Activated CD4-positive, alpha-beta T cell treated with anti-CD3 and anti-CD28 coated beads, Interleukin-2, amount 50 U/mL, for 4 hours (primary cell): ENCODE measurements at places on chromosomes 16 and 17.

DNA sequence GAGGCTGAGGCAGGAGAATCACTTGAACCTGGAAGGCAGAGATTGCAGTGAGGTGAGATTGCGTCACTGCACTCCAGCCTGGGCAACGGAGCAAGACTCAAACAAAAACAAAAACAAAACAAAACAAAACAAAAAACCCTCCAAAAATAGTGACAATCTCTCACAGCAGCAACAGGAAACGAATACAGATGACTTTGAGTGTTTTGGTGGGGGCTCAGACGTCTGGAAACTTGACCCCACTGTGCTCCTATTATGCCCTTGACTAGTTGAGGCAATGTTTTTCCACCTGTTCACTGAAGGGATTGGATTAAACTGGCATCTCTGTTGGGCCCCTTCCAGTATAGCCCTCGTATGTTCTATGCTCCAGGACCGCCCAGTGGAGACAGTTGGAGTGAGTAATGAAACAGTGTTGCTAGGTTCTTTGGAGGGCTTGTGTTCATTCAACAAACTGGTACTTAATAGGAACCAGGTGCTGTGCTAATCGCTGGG lies 167.0 kb downstream of the UTP18 start:
- no peak for DNase-seq

GRCh38 chr16:10465821-10466220 lies 80.0 kb downstream of the ATF7IP2 start:
- no peak for DNase-seq

DNA sequence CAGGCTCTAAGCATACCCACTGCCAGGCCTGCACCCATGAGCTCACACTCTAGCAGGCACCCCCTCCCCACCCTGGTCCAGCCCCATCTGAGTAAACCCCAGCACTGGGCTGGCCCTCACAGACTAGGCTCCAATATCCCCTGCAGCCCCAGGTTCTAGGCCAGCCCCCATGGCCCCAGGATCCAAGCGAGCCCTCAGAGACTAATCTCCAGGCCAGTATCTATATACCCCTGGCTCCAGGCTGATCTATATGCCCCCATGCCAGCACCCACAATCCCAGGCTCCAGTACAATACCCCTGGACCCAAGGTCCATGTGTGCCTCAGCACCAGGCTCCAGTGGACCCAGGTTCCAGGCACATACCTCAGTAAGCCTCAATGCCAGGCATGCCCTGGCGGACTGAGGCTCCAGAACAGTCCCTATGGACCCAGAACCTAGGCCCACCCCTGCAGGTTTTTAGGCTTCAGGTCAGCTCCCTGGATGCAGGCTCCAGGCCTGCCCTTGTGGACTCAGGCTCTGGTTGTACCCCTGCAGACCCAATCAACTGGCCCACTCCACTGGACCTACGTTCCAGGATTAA lies 38.5 kb downstream of the POLR3E start:
- no peak for DNase-seq

DNA sequence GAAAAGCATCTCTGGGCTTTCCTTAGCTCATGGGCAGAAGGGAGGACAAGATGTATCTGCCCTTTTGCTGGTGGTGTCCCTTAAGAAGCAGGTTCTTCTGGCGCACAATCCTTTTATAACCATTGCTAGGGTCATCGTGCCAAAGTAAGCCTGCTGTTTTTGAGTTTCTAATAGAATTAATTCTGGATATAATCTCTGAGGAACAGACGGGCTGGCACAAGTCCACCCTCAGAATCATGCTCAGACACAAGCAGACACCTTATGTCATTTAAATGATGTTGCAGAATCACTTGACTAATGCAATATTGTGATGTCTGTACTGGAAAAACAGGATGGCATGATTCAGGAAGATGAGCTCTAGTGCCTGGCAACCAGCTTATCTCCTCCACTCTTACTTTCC lies 18.8 kb upstream of the MMD start:
- no peak for DNase-seq

DNA sequence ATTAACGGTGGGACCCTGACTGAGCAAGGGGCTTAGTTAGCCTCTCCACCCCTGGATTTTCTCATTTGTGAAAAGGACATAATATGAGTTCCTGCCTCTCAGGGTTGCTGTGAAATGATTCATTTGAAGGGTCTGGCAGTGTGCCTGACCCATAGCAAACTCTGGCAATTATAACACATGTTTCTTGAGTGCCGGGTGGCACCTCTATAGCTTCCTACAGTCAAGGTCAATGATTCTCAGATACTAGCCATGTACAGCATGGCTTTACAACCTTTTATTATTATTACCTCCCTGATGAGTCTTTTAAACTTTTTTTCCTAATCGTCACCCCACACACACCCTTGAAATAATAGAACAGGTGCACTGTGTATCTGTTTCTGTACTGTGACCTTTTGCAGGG lies 42.1 kb downstream of the TMEM114 start:
- DNase-seq: no peak

- DNase-seq: no peak
Measured at GRCh38 chr17:79220713-79221291, 146.2 kb downstream of the ENGASE start.

- DNase-seq: no peak
Measured at GRCh38 chr17:74987909-74988711, 678 bp downstream of the CDR2L start.

GRCh38 chr17:40862985-40863733 lies 3.9 kb downstream of the KRT12 start:
- DNase-seq: no peak

GRCh38 chr16:88484505-88485365 lies 31.7 kb downstream of the ZFPM1 start:
- no peak for DNase-seq

- no peak for DNase-seq
Measured at GRCh38 chr17:81135505-81136278, 29.6 kb upstream of the PVALEF start.

DNA sequence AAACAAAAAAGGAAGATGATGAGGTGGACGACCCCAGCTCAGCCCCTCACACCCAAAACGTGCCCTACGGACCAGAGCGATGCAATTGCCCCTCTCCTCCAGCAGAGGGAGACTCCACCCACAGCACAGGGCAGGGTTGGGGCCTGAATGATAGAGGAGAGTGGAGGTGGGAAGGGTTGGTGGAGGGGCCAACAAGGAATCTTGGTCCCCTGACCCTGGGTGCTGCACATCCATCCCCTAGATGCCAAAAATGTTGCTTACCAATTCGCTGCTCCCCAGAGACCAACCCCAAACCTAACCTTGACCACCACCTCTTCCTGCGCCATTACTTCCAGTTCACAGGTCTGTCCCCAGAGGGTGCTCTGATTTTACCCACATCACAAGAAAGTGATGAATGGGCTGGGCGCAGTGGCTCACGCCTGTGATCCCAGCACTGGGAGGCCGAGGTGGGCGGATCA lies 12.9 kb downstream of the P2RX5 start:
- peak; percentile 53 for DNase-seq

- DNase-seq: no peak
Measured at GRCh38 chr17:10162096-10162495, 36.3 kb downstream of the GAS7 start.

DNA sequence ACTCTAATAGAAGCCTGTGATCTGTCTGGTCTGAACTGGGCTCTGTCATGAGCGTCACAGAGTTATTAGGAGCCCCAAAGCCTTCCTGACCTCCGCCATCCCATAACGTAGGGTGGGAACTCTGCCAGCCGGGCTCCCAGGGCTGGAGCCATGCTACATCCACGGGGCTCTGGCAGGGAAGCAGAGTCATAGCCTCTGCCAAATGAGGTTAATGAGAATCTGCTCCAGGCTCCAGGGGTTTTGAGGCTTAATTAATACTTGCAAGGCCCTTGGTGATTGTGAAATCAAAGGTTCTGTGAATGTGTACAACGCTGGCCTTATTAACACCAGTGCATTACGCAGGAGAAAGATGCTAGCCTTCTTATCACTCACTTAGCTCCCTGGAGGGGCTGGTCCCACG lies 42.4 kb upstream of the ZFP90 start:
- DNase-seq: no peak

GRCh38 chr16:5781436-5781835 lies 683.8 kb upstream of the EEF2KMT start:
- DNase-seq: no peak

GRCh38 chr16:397135-397661 lies at the start of gene NME4:
Gene NME4 (plus strand): TSS chr16:397199. CDS start chr16:397223, 24 bp downstream.
- DNase-seq: no peak

GRCh38 chr16:49599704-49600103 lies 226.1 kb downstream of the C16orf78 start:
- DNase-seq: no peak

GRCh38 chr17:28744104-28744971 lies 527 bp downstream of the TRAF4 start:
- DNase-seq: peak; percentile 64

DNA sequence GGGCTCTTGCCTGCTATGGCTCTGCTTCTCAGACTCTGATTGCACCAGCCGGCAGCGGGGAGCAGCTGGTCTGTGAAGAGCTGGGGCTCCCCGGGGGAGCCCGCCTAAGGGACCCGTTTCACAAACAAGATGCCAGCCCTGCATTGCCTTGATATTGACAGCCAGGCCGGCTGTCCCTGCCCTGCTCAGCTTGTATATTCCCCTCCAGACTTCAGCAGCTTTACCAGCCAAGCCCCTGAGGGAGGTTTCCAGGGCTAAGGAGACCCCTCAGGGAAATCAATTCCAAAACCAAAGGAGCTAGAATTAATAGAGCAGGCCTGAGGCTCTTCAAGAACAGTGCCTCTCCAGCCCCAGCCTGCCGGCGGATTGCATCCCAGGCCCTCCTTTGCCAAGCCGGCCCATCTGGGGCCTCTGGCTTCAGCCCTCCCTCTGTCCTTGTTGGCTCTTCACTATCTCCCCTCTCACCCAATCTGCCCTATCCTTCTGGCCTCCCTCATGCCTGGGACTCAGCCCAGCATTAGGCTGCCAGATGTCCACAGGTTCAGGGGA lies 5.7 kb downstream of the CALB2 start:
- no peak for DNase-seq

GRCh38 chr17:64420143-64420670 lies 28.7 kb upstream of the MILR1 start:
- DNase-seq: no peak

- no peak for DNase-seq
Measured at GRCh38 chr16:22973522-22973921, 159.6 kb downstream of the HS3ST2 start.

- no peak for DNase-seq
Measured at GRCh38 chr17:18019838-18020154, 19.2 kb downstream of the ATPAF2 start.

GRCh38 chr16:50839356-50839755 lies 97.5 kb downstream of the CYLD start:
- DNase-seq: no peak

GRCh38 chr17:75535119-75535537 lies 9.6 kb downstream of the LLGL2 start:
- DNase-seq: peak; percentile 28

DNA sequence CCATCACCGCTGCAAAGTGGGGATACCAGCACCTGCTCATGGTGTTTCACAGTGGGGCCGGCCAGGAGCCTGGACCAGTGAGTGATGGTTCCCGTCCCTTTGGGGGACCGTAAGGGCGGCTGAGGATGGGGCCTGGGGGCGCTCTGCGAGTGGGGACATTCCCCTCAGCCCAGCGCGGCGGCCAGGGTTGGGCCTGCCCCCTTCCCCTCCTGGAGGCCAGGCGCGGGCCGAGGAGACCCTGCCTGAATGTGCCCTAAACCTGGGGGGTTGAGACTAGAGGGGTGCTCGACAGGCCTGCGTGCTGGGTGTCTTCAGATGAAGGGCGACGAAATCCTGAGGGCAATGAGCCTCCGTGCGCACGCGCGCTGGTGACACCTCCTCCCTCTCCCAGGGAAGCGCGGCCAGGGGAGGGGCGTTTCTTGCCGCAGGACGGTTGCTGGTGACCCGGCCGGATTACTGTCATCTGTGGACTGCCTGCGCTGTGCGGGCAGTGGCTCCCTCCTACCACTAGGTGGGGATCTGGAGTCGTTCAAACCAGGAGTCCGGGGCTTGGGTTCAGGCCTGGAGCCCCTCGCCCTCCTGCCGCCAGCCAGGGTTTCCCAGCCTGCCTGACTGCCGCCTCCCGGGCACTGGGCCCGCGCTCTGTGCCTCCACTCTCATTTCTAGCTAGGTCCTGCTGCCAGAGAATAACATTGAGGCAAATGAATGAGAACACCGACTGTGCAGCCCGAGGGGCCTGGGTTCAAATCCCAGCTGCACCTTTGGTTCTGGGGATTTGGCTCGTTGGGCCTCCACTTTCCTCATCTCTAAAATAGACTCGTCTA lies 17.1 kb downstream of the TBX2 start:
- DNase-seq: peak; percentile 47

DNA sequence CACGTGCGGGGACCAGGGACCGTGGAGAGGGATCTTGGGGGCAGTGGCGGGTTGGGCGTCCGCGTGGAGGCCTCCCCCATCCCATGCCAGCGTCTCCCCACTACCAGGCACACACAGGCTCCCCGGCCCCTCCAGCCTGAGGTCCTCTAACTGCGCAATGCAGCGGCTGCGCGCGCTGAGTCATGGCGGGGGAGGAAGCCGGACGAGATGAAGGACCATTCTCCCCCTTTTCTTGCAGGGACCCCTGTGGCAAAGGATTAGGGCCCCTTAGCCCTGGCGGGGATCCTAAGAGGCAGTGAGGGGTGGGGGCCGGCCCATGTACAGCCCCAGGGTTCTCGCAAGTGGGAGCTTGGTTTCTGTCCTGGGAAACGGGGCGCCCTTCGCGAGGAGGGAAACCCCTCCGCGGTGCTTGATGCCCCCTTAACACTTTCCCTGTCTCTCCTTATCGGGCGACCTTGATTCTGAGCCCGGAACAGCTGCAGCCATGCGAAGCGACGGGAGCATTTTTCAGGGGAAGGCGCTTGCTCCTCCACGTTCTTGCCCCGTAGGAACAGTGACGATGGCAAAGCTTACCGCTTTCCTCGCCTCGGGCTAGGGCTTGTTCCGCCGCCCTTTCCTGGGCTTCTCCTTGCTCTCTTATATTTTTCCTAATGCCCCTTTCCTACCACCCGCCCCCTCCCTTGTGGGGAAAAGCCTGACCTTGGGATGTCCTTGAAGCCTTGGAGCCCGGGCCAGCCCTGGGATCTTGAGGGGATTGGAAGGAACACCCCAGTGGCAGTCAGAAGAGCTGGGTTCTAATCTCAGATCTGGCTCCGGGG lies 592 bp downstream of the ALDOA start:
- DNase-seq: peak; percentile 34
